ENCODE measurements at places on chromosomes 1 and 21.

GRCh38 chr1:207870306-207871031, 40.5 kb downstream of the CD34 start:
- no peak for DNase-seq

- no peak for DNase-seq
Observed at GRCh38 chr1:201485184-201485774, 16.3 kb upstream of the PHLDA3 start.

GRCh38 chr1:106972074-106972473, 84.4 kb upstream of the PRMT6 start:
- DNase-seq, result no peak

DNA sequence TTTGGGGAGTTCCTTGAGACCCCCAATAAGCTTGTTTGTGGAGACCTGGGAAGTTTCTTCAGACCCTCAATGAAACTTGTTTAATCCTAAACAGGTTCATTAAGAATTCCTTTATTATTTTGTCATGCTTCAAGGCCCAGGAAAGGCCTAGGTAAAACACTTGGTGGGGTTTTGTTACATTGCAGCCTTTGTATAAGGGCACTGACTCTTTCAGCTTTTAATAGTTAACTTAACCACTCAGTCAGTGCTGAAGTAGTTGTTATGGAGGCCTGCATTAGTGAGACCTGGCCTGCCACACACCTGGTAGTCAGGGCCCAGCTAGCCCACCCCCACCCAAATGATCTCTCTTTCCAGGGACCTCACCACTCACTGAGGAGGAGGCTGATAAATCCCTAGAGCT, 103.7 kb downstream of the FCRL5 start:
- DNase-seq, result no peak

DNA sequence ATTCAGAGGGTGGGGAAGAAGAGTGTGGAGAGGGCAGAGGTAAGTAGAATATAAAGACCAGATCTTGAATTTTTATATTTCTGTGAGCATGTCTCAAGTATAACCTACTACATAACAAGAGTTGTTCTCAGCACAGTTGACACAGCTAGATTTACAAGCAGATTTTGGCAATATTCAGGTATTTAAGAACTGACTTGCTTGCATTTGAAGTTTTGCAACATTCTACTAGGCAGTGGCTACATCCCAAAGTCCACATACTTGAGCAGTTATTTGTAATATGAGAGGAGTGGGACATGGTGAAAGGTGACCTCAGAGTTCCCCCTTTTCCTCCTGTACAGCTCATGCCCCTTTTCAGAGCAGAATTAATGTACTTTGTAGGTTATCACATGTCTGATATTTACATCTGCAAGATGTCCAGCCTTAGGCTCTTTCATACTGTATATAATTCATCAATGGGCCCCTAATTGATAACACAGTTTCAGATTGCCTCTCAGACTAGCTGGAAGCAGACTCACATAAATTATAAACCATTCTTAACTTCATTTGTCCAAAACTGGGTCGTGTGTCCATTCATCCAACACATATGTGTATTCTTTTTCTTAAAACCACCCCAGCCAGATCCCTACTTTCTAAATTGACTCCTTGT, 136.7 kb upstream of the RAVER2 start:
- no peak for DNase-seq

- peak; percentile 66 for DNase-seq
Observed at GRCh38 chr1:16078925-16079656, 5.6 kb upstream of the FAM131C start.

DNA sequence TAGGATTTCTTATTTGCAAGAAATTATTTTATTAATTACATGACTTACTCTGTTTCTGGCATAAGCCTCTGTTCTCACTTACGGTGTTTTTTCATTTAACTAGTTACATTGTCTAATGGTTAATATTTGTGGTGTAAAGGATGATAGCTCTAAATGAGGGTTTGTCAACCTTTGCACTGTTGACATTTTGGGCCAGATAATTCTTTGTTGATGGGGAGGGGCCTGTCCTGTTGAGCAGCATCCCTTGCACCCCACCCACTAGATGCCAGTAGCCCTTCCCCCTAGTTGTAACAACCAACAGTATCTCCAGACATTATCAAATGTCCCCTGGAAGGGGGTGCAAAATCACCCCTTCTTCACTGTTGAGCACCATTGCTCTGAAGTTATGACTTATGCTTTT, 83.6 kb upstream of the SLC44A3 start:
- no peak for DNase-seq

DNA sequence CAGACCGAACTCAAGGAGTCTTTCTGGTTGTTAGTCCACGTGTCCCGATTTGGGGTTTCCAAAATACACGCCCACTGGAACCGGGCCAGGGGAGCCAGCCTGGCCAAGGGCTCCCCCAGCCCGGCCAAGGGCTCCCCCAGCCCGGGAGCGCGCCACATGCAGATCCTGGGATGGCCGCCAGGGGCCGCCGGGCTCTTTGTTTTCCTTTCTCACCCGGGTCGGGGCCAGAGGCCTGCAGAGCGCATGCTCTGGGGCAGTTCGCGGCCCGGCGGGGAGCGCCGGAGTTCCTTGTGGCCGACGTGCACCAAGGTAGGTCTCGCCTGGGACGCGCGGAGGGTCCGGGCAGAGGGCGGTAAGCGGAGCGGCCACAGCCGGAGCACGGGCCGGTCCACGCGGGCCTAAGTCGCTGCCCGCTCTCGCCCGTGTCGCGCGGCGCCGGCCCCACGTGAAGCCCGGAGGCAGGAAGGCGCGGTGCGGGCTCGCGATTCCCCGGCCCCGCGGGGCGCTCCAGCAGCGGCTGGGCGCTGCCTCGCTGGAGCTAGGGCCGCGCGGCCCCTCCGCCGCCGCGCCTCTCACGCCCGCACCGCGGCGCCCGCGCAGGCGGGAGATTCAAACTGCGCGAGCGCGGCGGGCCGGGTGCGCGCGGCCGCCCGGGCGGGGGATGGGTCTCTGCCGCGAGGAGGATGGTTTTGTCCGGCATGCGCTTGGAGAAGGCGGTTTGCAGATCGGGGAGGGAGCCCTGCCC, 12.3 kb downstream of the RCC1 start:
- peak; percentile 94 for DNase-seq

DNA sequence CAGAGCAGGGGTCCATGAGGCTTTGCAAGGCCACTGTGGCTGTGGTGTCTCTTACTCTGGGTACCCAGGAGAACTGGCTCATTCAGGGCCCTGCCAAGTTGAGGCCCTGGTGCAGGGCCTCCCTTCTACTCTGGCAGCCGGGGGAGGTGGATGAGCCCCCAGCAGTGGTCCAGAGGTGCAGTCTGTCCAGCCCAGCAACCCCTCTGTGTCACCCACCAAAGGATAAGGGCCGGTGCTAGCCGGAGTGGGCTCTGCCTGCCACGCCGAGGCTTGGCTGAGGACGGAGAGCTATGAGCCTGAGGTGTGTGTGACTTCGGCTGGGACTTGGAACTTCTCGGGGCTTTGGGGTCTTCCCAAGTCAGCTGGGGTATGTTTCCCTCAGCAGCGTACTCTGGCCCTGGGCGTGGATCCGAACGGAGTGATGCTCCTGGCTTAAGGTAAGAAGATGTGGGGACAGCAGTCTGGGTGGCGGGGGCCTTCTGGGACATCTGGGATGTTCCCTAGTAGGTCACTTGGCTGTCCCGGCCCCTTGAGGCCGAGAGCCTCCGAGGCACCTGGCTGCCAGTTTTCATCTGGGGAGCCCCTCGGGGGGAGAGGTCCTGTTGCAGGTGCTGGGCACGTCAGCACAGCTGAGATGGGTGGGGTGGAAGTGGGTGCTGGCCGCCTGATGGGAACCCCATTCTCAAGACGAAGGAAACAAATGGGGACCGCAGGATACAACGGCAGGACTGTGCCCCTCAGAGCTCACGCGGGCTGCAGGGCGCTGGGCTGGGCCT, 25.9 kb downstream of the RUNX3 start:
- no peak for DNase-seq

GRCh38 chr1:246708166-246708565, 16.0 kb upstream of the SCCPDH start:
- no peak for DNase-seq

- no peak for DNase-seq
Observed at GRCh38 chr1:35572296-35572695, 818 bp upstream of the TFAP2E start.

- DNase-seq, result peak; percentile 75
Observed at GRCh38 chr21:32940079-32941014, 85.4 kb upstream of the OLIG2 start.

GRCh38 chr1:229229137-229229720, 41.7 kb upstream of the RAB4A start:
- DNase-seq, result no peak

GRCh38 chr1:108961198-108961597, 2.1 kb downstream of the CLCC1 start:
- DNase-seq, result no peak

DNA sequence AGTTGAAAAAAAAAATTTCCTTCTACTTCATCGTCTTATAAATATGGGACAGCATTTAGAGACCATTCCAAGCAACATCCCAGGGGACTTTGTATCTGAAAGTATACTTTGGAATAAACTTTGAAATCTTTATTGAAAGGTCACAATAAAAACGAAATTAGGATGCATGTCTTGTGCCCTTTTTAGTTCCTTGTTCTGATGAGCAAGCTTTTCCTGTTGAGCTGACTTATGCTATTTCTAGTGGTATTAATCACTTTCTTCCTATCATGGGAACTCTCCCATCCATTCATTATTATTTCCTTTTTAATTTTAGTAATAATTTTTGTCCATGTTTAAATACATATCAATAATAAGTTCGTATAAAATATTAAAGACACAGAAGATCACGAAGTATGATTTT, 4.0 kb upstream of the GBP2 start:
- DNase-seq, result no peak

DNA sequence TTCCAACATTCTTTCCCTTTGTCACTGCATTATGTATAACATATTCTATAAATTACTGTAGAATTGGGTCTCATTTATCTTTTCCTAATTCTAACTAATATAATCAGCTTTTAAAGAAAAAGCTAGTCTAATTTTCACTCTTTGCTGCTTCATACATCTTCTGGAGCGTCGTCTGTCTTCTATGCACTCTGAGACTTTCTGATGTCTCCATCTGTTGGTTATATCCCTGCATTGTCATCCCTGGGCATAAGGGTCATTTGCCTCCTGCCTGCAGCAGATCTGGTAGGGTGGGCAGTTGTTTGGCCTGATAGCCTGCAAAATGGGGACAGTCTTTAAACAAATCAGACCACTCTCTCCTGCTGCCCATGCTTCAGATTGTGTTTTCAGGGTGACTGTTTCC, 40.8 kb upstream of the DYNLT5 start:
- no peak for DNase-seq

DNA sequence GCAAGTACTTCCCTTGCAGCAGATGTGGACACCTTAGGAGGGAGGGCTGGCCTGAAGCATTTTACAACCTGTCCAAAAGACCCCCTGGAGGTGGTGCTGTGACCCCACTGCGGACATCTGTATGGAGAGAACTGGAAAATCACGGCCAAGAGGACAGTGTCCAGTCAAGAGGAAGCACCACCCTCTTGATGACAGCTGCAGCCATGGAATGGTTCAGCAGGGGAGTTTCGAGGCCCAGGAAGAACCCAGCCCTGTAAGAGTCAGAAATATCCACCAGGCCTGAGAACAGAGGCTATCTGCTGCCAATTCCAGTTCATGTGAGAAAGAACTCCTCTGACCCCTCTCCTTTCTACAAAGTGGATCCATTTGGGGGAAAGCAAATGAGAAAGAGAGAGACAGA, 126.8 kb downstream of the PLXNA2 start:
- DNase-seq, result no peak

- DNase-seq, result no peak
Observed at GRCh38 chr1:115355069-115355468, 17.0 kb upstream of the NGF start.

DNA sequence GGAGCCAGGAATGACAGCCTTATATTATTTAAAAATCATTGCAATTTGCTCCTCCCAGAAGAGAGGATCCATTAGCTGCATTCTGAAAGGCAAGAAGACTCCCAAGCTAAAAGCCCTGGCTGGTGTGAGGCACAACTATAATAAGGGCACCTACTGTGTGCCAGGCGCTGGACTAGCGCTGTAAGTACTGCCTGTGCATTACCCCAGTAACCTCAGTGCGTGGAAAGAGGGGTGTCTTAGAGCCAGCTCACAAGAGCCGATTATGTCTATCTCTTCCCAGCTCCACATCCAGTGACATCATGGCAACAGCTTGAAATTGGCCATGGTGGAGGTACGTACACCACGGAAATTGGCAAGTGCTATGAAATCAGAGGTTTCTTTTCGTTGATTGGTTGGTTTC, 141.7 kb upstream of the IRF2BP2 start:
- no peak for DNase-seq

DNA sequence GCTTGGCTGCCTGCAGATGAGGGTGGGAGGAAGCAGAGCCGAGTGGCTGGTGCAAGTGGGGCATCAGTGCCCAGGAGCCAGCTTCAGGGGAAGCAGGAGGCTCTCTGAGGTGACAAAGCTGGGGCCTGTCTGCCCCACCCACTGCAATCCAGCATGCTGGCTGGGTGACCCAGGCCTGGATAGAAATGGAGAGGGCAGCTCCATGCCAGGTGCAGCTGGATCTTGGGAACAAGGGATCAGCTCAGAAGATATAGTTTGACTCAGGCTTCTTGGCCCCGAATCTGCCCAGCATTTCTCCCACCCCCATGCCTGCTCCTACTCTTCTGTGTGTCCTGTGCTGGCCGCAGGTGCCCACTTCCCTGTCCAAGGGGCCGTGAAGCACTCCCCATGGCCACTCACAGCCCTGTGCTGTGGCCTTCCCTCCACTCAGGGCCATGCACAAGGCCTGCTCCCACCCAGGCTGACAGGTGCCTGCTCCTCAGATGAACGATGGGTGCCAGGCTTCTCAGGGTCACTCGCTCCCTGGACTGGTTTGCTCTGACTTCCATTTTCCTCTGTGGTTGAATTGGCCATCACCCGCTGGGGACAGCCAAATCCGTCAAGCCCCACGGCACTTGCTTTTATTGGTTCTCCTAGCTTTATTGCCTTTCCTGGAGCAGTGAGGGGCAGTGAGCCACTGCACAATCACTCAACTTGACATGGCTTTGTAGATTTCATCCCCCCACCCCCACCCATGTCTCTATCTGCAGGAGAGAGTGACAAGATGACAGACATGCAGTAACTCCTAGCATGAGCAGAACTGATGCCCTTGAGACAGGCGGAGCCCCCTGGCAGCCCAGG, 174.8 kb upstream of the VAMP3 start:
- no peak for DNase-seq

- DNase-seq, result no peak
Observed at GRCh38 chr1:53638360-53639035, 100.5 kb downstream of the GLIS1 start.

GRCh38 chr1:156065212-156065611, 4.3 kb downstream of the RAB25 start:
- DNase-seq, result no peak

DNA sequence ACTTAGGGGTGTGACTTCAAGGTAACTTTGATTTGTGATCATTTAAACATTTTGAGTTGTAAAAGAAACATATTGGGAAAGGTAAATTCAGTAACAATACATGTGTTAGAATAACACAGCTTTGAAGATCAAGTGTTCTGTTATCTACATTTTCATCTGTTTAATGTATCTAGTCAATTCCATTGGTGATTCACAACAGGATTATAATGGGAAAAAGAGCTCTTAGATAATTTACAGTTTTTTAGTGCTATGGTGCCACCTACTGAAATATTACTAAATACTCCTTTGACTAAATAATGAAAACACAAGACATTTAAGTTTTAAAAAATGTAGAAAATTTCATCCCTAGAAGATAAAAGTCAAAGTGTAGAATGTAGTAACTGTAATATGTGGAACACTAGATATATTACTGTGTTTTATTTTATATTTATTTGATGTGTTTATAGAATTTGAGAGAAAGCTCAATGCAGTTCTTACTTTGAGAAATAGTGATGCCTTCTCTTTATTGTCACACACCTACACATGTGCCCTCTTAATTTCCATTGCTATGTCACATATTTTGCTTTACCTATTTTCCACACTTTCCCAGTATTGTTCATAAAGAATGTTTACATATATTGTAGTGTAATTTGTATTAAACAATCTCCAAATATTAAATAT, 47.4 kb downstream of the PTPRC start:
- DNase-seq, result peak; percentile 20
